ENCODE measurements at places on chromosomes 3 and 15.

DNA sequence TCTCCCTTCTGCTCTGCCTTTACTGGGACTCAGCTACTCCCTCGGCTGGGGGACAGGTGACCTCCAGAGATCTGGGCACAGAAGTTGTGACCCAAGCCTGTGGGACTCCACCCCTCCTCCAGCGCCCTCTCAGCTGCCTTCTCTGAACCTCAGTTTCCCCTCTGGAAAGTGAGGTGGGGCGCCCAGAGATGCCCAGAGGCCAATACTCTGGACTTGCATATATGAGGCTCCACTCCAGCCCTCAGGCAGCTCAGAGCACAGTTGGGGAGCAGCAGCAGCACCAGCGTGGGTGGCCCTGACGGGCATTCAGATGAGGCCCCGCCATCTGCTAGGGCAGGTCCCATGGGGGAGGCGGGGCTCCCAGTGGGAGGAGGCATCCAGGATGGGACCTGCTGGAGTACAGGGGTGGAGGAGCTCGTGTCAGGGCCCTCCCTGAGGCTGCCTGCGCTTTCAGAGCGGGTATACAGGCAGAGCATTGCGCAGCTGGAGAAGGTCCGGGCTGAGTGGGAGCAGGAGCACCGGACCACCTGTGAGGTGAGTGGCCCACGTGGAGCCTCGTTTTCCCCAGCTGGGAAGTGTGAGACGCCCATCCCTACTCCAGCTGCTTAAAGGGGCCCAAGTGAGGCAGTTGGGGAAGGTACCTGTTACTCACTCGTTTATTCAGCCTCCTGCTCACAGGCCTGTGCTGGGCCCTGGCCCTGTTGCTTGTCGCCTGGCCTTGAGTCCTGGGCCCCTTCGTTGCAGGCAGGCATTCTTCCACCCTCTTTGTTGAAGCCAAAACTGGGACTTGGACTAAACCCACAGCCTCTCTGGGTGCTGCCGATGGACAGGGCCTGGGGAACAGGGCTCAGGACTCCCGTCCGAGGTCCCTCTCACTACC is 35.4 kb downstream of the PSTPIP1 start:
- DNase-seq, result no peak

DNA sequence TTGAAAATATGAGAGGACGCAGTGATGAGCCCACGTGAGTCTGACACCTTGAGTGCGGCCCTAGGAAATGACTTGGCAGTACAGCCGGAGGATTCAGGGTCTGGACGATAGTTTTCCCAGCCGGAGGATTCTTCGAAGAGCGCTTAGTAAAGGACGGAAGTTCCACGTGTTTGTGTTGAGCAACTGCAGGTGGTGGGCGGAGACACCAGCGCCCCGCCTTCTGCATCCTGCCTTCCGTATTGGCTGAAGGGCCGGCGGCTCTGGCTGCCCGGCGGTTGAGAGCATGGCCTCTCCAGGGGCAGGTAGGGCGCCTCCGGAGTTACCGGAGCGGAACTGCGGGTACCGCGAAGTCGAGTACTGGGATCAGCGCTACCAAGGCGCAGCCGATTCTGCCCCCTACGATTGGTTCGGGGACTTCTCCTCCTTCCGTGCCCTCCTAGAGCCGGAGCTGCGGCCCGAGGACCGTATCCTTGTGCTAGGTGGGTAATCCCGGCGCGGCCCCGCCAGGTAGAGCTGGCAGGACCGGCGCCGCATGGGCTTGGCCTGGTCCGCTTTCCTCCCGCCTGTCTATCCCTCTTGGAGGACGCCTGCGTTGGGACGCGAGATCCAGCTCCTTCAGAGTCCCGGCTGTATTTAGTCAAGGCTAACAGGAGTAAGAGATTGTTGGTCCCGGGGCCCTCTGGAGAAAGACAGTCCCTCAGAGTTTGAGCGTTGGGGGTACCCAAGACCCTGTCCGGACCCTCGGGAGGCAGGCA is at the start of gene EEF1AKMT4:
Gene EEF1AKMT4, plus strand, starts transcription at position 261 of the 755 bp plus-strand sequence. Its CDS starts 23 bp downstream, at position 284.
- DNase-seq, result peak; percentile 95

DNA sequence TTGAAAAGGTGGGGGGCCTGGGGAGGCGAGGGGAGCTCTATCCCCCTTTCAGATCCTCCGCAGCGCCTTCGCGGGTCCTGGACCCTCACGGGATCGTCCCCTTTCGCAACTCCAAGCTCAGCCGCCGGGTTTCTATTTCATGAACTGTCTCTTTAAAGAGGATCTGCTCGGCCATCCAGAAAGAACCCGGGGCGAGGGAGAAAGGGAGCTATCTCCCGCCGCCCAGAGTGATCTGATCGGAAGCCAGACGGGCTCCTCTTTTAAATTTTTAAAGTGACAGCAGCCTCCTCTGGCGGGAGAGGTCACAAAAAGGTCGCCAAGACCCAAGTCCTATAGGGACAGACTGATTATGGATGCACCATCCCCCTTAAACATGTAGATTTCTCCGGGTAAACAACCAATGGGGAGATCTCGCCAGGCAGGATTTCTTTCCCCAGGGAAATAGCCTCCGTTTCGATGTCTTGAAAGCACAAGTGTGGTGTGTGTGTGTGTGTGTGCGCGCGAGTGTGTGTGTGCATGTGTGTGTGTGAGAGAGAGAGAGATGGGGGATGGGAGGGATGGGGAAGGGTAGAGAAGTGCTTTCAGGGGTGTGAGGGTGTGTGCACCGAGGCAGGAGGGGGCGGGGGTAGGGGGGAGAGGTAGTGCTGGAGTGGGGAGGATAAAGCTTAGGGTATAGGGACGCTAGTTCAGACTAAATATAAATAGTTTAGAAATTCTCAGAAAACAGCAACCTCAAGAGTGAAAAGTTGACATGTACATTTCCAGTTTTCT is 516.1 kb downstream of the MECOM start:
- peak; percentile 11 for DNase-seq

DNA sequence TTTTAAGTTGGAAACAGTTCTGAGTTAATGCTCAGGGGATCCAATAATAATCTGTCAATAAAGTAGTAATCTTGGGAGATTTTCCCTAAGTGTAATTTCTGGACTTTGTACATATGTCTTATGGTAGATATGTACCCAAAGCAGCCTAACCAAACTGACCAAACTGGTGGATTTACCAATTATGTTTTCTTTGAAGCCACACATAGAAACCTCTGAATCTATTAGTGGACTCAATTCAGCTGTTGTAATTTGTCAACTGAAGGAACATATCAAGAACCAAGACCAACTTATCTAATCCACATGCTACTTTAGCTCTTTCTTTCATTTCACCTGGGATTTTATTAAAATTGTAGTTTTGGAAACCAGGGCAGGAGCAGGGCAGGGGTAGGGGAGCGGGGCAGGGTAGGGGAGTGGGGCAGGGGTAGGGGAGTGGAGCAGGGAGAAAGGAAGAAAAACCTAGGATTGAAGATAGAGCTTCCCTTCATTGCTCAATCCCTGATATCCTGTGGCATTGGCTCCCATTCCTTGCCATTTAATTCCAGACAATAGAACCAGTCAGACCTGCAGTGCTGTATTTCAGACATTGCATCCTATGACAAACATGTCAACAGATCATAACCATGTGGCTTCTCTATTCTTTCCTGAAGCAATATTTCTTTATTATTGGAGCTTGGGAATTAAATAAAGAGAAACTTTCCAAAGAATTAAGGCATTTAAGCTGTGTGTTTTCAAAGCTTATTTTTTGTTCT is 101.8 kb downstream of the NFKBIZ start:
- DNase-seq, result no peak

DNA sequence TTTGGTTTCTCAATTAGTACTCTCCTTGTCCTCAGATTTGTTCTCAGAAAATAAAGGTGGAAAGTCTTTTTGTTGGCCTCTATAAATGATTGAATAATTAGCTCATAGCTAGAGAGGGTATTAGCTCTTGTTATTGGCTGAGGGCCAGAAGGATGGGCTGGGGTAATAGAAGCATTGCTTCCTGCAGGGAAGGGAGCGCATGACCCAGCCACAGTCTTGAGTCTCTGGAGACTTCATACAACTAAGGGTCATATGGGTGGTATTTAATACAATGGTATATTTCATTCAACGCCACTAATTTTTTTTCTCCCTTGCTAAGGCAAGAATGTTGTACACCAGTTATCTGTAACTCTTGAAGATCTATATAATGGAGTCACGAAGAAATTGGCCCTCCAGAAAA is 8.4 kb downstream of the DNAJA4 start:
- DNase-seq, result no peak

DNA sequence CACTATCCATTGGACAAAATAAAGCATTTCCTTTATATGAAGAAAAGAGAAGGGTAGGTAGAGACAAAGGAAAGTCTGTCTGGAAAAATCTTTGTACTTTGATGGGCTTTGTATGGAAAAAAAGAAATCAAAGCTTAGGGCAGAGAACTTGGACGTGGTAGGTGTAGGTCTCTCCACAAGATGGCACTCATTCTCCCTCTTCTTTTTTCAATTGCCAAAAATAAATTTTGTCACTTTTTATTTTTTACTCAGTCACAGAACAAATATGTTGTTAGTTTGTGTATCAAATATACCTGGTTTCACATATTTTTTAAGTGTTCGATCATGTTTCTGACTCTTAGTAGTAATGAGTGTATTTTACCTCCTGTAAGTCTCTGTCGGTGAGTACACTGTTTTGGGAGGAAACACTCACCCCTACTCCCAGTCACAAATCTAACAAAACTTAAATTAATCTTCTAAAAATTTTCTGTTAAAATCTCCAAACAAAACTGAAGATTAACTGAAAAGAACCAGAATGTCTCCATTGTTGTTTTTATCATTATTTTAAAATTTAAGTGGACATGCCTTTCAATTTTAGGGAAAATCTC is 415.8 kb upstream of the GOLIM4 start:
- no peak for DNase-seq

DNA sequence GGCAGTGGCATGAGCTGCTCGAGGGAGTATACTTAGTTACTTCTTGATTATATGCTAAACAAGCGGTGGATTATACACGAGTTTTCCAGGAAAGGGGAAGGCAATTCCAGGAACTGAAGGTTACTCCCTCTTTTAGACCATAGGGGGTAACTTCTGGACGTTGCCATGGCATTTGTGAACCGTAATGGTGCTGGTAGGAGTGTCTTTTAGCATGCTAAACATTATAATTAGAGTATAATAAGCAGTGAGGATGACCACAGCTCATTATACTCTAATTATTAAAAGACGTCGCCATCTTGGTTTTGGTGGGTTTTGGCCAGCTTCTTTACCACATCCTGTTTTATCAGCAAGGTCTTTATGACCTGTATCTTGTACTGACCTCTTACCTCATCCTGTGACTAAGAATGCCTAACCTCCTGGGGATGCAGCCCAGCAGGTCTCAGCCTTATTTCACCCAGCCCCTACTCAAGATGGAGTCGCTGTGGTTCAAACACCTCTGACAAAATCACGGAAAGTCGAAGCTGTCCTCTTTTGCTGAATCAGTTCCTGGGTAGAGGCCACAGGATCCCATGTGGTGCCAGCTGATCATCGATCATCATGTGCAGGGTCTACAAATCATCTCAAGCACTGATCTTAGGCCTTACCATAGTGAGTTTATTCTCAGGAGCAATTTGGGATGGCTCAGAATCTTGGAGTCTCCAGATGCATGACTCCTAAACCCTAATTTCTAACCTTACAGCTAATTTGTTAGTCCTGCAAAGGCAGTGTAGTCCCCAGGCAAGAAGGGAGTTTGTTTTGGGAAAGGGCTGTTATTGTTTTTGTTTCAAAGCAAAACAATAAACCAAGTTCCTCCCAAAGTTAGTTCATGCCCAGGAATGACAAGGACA is 149.1 kb downstream of the TJP1 start:
- DNase-seq, result no peak

GRCh38 chr3:126685493-126685892 is 18.5 kb upstream of the CHCHD6 start:
- DNase-seq, result no peak

- DNase-seq, result no peak
Observed at GRCh38 chr3:23248594-23249131, 45.5 kb downstream of the UBE2E2 start.

DNA sequence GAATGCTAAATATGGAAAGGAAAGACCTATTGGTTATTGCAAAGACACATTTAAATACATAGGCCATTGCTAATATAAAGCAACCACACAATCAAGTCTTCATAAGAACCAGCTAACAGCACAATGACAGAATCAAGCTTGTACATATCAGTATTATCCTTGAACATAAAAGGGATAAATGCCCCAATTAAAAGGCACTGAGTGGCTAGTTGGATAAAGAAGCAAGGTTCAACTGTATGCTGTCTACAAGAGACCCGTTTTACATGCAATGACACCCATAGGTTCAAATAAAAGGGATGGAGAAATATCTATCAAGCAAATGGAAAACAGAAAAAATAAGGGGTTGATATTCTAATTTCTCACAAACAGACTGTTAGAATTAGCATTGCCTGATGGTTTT is 706.1 kb downstream of the EPHA3 start:
- no peak for DNase-seq

GRCh38 chr3:141578202-141578973 is 91.6 kb downstream of the RASA2 start:
- no peak for DNase-seq

- DNase-seq, result no peak
Observed at GRCh38 chr3:183897606-183898005, 12.9 kb upstream of the PARL start.

DNA sequence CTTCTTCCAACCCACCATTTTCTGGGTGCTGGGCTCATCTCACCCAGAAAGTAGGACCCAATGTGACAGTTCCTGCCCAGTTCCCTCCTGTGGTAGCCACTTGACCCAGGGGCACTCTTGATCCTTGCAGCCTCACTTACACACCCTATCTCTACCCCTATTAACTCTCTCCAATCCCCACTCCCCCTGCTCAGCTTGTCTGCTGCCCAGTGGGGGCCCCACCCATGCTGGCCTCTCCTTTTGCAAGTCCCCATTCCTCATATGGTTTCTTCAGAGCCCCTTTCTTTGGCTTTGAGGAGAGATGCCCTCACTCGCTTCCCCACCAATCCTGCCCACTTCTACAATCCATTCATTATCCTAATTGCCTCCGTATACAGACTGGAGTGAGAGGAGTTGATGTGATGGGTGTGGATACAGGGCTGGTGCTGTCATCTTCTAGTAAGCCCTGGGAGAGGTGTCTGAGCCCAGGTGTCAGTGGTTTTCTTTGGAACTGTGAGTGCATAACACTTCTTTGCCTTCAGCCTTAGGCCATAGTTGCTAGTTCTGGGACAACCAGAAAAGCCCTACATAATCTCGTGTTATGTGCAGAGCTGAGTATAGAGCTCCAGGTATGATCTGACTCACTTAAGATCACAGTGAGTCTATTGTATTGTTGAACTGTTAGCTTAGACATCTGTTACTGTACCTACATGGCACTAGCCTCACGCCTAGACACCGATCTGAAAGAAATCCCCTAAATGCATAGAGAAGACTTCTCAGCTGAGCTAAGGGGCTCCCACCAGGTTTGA is 4.8 kb upstream of the CCR5 start:
- DNase-seq, result no peak

DNA sequence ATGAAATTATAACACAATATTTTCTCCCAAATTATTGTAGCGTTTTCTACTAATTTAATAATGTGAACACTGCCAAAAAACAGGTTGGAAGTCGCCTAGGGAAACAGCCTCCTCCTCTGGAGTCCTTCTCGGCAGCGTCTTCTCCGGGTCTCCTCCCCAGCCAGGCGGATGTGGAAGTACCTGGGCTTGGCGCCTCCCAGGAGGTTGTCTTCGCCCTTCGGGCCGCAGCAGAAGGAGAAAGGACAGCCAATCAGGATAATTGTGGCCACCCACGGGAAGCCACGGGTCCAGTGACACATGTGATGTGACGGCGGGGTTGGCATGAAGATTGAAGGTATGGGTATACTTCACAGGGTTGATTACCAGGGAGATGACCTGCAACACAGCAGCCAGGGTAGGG is 491.2 kb downstream of the PYDC2 start:
- no peak for DNase-seq

- DNase-seq, result no peak
Observed at GRCh38 chr3:29936054-29936453, 655.2 kb downstream of the RBMS3 start.

Measured in NCI-H1930 (cell line).